Hepatocyte (in vitro differentiated cells): ENCODE measurements at places on chromosomes 2 and 18.

GRCh38 chr2:119645173-119645855, 33.7 kb upstream of the TMEM177 start:
- no peaks in the 10 kb centered on the region for H3K27me3 ChIP-seq
- DNase-seq: no peak
- H3K4me3 ChIP-seq: no peak overlapping the region
- H3K36me3 ChIP-seq: no peaks in the 10 kb centered on the region
- H3K27ac ChIP-seq: no peak overlapping the region
- no peaks in the 10 kb centered on the region for H3K4me1 ChIP-seq

- no peak overlapping the region for H3K4me3 ChIP-seq
- no peaks in the 10 kb centered on the region for H3K36me3 ChIP-seq
- H3K27ac ChIP-seq: no peak overlapping the region
Observed at GRCh38 chr2:8714971-8715370, 33.1 kb downstream of the ID2 start.

DNA sequence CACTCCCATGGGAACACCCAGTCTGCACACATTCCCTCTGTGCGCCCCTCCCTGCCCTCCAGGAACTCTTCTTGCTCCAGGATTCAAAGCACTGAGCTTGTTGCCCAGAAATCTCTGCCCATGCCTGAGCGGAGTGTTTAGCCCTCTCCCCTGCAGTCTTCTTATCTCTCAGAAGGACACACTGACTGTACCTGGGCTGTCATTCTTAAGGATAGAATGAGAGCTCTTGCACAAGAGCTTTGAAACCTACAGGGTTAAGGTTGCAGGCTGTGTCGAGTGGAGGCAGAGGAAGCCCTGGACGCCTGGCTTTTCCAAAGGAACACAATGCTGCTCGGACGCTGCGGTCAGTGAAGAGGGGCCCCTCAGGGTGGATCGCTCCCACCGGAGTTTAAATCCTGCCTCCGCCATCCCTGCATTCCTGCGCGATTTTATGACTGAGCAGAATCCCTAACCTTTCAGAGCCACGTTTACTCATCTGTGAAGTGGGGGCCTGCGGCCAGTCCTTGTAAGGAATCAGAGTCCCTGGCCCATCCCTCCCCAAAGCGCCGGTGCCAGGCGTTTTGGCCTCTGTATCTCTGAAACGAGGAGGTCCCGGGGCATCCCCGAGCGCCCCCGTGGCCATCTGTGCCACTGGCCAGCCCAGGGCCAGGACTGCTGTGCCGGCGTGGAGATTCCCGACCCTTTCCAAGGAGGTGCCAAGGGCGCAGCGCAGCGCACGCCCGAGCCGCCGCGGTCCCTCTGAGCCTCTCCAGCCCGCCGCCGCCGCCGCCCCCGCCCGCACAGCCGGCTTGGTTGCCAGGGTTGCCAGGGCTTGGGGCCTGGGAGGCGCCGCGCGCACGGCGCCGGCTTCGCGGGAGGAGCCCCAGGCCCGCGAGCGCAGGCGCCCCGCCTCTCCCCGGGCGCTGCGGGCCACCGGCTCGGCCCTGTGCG, 58.9 kb downstream of the FAM168B start:
- no peaks in the 10 kb centered on the region for H3K36me3 ChIP-seq
- peak; percentile 68 for DNase-seq
- H3K4me3 ChIP-seq: peak overlapping the region; percentile 38
- H3K4me1 ChIP-seq: peaks cover 12% of the 10 kb centered on the region
- H3K27me3 ChIP-seq: no peaks in the 10 kb centered on the region

- H3K27ac ChIP-seq: no peak overlapping the region
- DNase-seq: no peak
- no peaks in the 10 kb centered on the region for H3K36me3 ChIP-seq
- no peaks in the 10 kb centered on the region for H3K27me3 ChIP-seq
Observed at GRCh38 chr2:42067521-42067920, 19.7 kb downstream of the PKDCC start.

DNA sequence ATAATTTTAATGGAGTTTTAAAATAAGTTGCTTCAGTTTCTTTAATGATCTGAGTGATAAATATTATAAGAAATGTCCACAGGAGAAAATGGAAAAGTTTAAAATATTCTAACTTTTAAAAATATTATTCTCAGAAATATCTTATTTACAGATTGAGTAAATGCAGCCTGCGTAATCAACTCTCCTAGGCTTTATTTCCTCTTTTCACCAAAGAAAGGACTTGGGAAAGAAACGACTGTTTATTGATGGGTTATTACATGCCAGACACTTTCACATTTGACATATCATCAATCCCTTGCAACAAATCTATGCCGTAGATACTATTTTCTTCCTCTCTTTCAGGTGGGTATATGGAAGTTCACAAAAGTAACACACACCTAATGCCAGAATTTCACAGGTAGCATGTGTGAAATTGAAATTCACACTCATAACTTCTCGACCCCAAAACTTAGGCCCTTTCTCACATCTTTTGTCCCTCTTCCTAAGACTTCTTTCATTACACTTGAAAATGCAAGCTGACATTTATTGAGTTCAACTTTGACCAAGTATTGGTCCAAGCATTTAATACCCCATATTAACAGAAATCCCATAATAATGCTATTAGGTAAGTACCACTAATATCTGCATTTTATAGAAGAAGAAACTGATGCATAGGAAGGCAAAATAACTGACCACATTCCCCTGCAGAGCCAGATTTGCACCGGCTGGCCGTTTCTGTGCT, 49.2 kb downstream of the MYOM1 start:
- no peaks in the 10 kb centered on the region for H3K4me1 ChIP-seq
- H3K36me3 ChIP-seq: no peaks in the 10 kb centered on the region
- no peaks in the 10 kb centered on the region for H3K27me3 ChIP-seq

DNA sequence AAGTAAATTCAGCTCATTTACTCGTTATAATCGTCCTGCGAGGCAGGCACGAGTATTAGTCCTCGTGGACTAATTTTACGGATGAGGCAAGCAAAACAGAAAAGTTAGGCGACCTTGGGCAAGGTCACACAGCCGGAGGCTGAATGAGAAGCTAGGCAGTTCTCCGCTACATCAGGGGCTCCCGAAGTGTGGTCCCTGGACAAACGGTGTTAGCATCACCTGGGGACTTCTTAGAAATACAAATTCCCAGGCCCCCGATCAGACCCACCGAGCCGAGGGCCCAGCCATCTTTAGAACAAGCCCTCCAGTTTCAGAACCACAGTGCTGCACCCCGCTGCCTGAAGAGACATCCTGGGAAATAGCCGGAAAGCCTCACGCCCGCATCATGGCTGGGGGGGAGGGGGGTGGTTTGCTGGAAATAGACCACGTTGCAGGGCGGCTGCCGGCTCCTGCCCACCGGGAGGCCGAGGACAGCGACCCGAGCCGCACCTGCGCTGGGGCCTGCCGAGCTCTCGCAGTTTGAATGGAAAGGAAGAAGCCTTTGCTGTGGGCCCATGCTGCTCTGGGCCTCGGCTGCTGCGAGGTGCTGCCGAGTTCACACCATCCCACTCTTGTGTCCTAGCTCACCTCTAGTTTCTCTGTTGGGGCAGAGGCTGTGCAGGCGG, 72.2 kb downstream of the TFCP2L1 start:
- H3K4me1 ChIP-seq: peaks cover 11% of the 10 kb centered on the region
- H3K4me3 ChIP-seq: no peak overlapping the region
- H3K36me3 ChIP-seq: no peaks in the 10 kb centered on the region
- H3K27me3 ChIP-seq: no peaks in the 10 kb centered on the region

DNA sequence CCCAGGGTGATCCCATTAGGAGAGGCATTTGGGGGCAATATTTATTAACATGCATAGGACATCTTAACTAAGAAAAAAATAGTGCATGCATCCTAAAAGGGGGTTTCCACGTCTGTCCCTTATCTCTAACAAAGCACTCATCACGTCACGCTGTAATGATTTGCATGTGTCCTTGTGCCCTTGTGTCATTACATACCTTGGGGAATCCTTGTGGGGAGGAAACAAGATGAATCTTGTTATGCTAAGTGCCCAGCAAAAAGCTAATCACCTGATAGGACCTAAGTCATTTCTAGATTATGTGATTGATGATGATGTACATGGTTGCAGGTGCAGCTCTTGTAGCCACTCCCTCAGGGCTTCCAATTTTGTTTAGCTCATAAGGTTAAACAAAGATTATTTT, 250.9 kb downstream of the FBXO15 start:
- no peaks in the 10 kb centered on the region for H3K27me3 ChIP-seq
- no peak overlapping the region for H3K4me3 ChIP-seq
- H3K4me1 ChIP-seq: no peaks in the 10 kb centered on the region
- no peak for DNase-seq
- no peaks in the 10 kb centered on the region for H3K36me3 ChIP-seq
- H3K27ac ChIP-seq: no peak overlapping the region

DNA sequence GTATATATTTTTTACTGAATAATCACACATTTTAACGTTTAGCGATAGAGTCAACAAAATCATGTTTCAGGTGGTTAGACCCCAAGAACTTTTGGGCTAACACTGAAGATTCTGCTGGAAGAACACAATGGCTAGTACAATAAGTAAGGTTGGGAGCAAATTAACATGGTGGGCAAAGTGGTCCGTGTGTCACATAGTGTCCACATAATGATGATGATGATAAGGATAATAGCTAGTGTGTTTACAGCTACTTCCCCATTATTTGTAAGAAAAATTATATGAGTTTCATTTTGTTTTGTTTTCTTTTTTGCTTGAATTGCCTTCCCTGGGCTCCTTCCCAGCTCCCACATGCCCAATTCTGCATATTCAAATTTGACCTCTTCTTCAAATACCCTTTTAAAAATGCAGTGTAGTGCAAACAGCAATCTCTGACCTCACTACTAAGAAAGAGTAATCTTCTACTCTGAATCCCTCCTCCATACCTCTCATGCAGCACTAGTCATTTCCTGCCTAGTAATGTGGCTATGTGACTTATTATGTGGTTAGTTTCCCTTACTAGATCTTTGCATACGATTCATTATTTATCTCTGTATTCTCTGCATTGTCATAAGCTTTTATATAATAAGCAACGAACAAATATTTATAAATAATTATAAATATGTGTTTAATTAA, 16.9 kb upstream of the VPS54 start:
- H3K27me3 ChIP-seq: no peaks in the 10 kb centered on the region
- no peak overlapping the region for H3K4me3 ChIP-seq
- H3K4me1 ChIP-seq: no peaks in the 10 kb centered on the region
- no peak for DNase-seq
- no peaks in the 10 kb centered on the region for H3K36me3 ChIP-seq

DNA sequence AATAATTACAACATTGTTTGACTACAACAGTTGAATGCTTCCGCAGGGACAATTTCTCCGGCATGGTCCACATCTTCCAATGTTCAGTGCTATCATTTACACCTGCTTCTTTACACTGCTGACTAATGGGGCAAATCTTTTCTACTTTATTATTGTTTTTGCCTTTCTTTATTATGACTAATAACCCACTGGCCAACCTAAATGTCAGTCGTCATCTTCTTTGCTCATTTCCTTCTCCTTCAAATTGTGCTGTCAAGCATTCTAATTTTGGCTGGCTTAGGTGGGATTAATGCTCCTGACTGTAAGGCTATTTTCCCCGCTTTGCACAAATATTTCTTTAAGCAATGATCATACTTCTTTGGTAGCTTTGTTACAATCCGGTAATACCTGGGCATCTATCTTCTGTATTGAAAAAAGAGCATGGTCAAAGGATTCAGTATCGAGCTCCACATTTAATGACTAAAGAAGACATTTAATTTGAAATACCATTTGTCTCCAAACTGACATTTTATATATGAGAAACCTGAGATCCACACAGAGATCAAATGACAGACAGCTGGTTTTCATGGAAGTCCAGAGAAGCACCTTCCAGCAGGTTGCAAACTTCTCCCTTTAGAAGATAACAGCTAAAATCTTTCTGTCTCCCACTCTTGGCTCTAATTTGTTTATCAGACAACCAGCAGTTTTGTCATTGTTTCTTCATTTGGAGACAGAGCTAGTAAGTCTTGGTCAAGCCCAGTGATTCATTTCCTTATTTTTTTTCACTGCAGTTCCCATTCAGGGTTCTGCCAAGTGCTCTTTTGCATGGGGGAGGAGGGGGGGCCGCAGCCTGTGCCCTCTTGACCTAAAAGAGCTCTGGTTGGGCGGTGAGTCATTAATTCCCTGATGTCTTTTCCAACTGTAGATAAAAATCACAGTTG, 132.9 kb downstream of the SOCS6 start:
- peak overlapping the region; percentile 1 for H3K27ac ChIP-seq
- no peaks in the 10 kb centered on the region for H3K36me3 ChIP-seq
- DNase-seq: peak; percentile 70
- peaks cover 26% of the 10 kb centered on the region for H3K4me1 ChIP-seq
- no peaks in the 10 kb centered on the region for H3K27me3 ChIP-seq

- peaks cover 3% of the 10 kb centered on the region for H3K27me3 ChIP-seq
- H3K4me3 ChIP-seq: no peak overlapping the region
- H3K27ac ChIP-seq: no peak overlapping the region
- no peaks in the 10 kb centered on the region for H3K4me1 ChIP-seq
Observed at GRCh38 chr2:176821350-176821749, 391.2 kb upstream of the HNRNPA3 start.

- no peak overlapping the region for H3K4me3 ChIP-seq
- H3K27me3 ChIP-seq: no peaks in the 10 kb centered on the region
- H3K36me3 ChIP-seq: no peaks in the 10 kb centered on the region
- no peak for DNase-seq
- H3K4me1 ChIP-seq: no peaks in the 10 kb centered on the region
Observed at GRCh38 chr2:55986001-55986400, 62.4 kb upstream of the EFEMP1 start.

- H3K27ac ChIP-seq: no peak within 1 kb of the TSS
- H3K4me1 ChIP-seq: peaks cover 17% of the 10 kb centered on the region
- no peaks in the 10 kb centered on the region for H3K36me3 ChIP-seq
Observed at GRCh38 chr18:59272891-59273758, at the start of gene RAX. RAX (minus strand) TSS chr18:59273454; CDS start chr18:59273206, 248 bp downstream.

GRCh38 chr2:157696036-157696435, 67.4 kb upstream of the ACVR1C start:
- H3K4me1 ChIP-seq: no peaks in the 10 kb centered on the region
- H3K36me3 ChIP-seq: no peaks in the 10 kb centered on the region
- DNase-seq: no peak
- H3K4me3 ChIP-seq: no peak overlapping the region

DNA sequence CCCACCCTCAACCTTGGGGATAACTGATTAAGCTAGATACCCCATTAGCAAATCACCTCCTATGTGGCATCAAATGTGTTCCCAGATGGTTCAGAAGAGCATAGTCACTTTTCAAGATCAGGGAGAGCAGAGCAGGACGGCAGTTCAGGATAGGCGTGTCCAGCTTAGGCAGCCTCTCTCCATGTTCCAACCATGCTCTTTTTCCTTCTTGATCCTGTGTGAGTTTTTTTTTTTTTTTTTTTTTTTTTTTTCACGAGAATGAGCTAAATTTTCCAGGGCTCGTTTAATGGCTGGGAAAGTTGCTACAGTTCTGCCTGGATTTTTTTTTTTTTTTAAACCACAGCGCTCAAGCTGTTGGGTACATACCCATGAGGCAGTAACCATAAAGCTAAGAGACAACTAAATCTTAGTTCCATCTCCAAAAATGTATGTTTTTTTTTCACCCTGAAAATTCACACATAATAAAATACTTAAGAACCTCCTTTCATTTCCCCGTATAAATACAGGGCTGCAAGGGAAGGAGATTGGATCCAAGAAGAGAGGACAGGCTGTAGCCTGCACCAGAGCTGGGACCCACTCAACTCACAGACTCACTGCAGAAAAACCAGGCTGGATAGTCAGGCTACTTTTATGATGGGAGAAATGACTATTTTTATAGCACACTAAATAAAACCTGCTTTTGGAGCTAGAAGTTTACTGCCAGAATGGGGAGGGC, 244.3 kb downstream of the SETBP1 start:
- peak overlapping the region; percentile 69 for H3K27ac ChIP-seq
- peaks cover 4% of the 10 kb centered on the region for H3K4me1 ChIP-seq
- DNase-seq: peak; percentile 23
- H3K27me3 ChIP-seq: no peaks in the 10 kb centered on the region
- no peaks in the 10 kb centered on the region for H3K36me3 ChIP-seq
